ENCODE measurements at places on chromosomes 1 and 21.

GRCh38 chr1:205537386-205538018 lies 33.0 kb downstream of the CDK18 start:
- no peak for DNase-seq

DNA sequence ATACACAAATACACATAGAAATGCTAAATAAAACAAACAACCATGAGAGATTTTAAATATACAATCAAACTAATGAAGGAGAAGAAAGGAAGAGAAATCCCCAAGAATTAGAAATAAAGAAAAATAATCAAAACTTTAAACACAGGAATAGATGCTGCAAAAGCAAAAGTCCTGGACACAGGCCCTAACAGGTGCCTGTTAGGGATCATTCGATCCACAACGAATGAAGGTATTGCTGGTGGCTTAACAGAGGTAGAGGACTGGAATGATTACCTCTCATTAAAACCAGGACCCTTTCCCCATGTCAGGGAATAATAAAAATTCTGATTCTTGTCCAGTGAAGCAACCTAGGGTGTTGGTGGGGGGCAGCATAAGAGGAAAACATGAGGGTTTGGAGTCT lies 56.8 kb downstream of the CDC42BPA start:
- DNase-seq: no peak

DNA sequence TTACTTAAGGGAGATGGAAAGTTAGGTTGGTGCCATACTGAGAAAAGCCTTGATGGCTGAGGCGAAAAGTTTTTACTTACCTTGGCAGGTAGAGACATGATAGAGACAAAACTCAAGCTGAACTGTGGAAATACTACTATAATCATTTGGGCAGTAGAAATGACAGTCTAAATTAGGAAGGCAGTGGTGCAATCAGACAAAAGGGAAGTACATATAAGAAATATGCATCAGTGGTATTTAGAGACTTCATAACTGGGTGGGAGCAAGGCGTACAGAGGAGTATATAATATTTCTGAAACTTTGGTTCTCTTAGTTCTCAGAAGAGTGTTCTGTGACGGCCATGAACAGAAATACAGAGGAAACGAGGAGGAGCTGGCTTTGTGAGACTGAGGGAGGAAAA lies 2.4 kb upstream of the CEP350 start:
- no peak for DNase-seq

DNA sequence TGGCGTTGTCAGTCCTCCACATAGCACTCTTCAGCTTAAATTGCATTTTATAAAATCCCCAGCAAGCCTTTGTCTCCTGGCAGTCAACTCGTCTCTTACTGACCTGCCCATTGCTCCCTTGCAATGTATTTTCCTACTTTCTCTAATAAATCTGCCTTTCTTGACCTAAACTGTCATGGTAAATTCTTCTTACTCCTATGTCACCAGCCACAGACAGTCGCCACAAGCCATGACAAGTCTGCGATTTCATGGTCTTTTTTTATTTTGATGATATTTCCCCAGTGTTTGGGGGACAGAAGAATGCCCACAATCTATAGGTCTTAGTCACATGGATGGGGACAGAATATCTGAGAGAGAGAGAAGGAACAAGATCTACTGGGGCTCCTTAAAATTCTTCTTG lies 8.4 kb downstream of the IFNAR2 start:
- DNase-seq: no peak

- no peak for DNase-seq
Observed at GRCh38 chr1:238201992-238202391, 311.3 kb upstream of the ZP4 start.

DNA sequence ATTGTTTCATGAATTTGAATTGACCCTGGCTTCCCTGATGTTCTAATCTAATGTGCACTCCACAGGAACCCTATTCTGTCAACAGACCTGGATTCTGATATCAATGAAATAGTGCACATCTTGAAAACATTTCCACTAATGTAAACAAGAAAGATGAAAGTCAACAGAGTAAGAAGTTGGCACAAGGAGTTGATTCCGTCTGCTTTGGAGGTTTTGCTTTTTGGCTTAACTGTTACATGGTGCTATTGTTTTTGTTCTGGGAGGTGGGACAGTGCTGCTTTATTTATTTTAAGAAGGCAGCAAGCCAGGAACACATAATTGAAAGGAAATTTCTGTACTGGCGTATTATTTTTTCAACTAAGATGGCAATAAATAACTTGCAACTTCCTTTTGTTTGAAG lies 73.3 kb downstream of the LEPR start:
- DNase-seq: no peak

- no peak for DNase-seq
Observed at GRCh38 chr1:154616659-154617345, 8.8 kb upstream of the ADAR start.

GRCh38 chr1:148318123-148318903 lies 164.8 kb downstream of the PPIAL4G start:
- peak; percentile 55 for DNase-seq

DNA sequence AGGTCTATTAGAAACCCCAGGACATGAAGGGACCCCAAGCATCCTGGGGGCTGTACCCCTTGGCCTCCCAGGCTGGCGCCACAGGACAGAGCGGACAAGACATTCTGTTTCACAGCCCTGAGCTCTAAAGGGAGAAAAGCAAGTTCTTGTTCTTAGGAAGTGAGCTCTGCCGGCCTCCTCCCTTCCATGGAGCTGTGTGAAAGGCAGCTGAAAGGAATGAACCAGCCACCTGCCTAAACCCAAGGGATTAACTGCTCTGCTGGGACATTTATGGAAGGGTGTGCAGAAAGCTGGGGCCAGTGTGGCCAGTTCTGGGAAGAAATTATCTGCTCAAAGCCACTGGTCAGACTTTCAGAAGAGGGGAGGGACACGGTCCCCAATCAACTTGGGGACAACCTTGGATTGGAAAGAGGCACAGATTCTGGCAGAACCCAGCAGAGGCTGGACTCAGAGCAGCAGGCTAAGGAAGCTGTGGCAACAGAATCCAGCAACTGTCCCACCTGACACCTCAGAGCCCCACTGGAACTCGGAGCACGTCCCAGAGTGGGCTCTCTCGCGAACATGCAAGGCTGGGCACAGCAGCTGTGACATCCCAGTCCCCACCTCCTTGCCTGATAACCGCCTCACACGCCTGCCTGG lies 2.1 kb downstream of the KLHL21 start:
- no peak for DNase-seq

DNA sequence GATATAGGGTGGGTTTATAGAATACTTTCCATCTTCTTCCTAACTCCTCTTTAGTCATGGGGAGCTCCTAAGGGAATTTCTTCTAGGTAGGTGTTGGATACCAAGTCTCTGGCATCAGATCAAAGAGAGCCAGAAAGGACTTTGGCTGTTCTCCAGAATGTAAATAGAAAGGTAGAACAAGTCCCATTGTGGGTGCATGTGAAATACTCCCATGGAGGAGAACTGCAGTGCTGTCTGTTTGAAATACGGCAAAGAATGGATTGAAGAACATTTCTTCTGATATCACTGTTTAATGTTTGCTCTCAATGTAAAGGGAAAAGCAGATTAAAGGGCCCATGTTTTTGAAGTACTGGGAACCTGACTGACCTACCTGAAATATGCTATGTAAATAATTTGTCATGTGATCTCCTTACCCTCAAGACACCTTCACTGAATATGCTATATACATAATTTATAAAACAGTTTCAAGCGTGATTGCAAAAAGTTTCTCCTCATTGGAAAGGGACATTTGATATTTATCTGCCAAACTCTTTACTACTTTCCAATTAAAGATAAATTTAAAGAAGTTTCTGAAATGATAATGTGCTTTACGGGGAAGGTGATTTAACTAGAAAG lies 65.9 kb downstream of the LAMC1 start:
- DNase-seq: no peak
